ENCODE measurements at places on chromosomes 2 and 18.

GRCh38 chr18:12342661-12343060 lies 34.4 kb downstream of the AFG3L2 start:
- no peak for DNase-seq

- no peak for DNase-seq
Measured at GRCh38 chr2:151614606-151615306, 119.5 kb downstream of the NEB start.

- DNase-seq = no peak
Measured at GRCh38 chr2:210524533-210524932, 31.9 kb upstream of the CPS1 start.

DNA sequence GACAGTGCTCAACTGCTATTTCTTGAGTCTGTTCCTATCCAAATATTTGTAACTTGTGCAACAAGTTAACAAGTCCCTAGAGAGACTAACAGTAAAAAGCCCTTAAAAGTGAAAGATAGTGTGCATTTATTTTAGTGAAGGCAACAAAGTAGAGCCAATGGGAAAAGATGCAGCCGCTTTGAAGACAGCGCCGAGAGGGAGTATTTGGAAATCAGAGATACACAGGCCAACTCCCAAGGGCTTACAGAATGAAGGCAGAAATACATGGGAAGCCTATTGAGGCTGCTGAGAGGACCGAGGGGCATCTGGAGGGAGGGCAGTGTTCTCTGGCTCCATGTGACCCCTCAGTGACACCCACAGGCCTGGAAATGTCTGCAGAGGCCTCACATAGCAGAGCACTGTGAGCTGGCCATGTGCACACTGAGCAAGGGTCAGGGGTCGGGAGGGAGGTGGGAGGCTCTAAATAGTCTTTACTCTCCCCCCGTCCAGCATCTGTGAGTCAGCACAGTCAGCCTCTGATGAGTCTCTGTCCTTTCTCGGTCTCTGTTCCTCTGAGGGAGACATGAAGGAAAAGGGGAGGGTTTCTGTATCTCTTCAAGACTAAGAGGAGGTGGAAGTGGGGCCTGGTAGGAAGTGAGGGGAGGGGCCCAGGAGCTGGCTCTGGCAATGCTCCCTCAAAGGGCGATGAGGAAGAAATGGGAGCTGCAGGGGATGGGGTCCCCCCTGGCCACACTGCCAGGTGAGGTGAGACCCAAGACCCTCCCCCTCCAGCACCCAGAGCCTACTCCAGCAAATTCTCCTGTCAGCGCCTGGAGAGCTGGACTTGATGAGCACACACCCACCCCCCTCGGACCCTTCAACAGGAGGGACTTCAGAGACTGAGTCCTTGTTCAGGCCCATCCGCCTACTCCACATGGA lies 133.6 kb downstream of the SP3 start:
- DNase-seq = peak; percentile 11

- DNase-seq = no peak
Measured at GRCh38 chr18:78797499-78797898, 182.1 kb upstream of the SALL3 start.

DNA sequence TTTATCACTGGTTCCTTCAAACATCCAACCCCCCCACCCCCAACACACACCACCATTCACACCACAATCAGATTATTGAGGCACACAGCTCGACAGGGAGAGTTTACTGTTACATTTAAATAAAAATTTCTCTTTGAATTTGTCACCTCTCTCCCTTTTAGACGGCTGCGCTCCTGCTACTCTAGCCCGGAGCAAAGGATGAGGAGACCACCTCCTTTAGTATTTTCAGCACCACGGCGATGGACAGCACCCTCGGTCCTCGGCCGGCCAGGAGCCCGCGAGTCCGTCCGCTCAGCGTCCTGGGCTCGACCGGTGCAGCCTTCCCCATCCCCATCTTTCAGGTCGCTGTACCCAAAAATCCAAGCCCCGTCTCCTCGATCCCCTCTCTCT lies 892 bp downstream of the CELF4 start:
- DNase-seq = peak; percentile 60

DNA sequence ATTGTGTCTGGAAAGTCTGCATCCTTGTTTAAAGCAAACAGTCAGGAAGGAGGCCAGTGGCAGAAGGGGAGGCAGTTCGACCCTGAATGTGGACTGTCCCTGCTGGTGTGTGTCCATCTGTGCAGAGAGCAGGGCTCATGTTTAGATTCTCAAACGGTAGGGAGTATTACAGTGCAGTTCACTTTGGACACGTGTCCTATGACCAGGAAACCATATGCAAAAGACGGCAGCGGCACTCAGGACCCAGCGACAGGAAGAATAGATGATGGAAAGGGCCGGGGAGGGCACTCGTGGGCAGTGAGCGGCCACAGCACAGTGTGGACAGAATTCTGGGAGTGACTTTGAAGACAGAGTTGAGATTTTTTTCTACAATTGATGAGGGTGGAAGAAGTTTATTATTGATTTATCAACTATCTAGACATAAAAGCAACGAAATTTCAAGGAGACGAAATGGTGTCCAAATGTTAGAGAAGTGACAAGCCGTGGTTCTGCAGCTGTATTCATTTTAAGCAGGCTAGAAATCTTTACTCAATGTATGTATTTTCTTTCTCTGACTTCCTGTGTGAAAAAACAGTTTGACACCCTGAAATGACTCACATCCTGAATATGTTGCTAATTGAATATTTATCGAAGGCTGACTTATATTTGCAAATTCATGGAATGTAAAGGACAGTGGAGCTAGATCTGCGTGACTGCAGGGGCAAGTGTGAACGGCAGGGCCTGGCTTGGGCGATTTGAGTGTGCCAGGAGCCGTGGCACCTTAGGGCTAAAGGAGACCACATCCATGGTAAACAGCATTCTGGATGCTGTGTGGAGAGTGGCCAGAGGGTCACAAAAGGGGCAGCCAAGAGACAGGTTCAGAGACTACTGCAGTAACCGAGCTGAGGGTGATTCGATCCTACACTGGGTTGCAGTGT lies 214.2 kb downstream of the PTGR3 start:
- DNase-seq = no peak

GRCh38 chr2:8472545-8473323 lies 209.1 kb upstream of the ID2 start:
- DNase-seq = no peak

- DNase-seq = no peak
Measured at GRCh38 chr18:11969904-11970835, 11.1 kb upstream of the IMPA2 start.

GRCh38 chr2:211347328-211347727 lies 790.9 kb downstream of the CPS1 start:
- DNase-seq = no peak

GRCh38 chr18:11156978-11157377 lies 7.6 kb upstream of the PIEZO2 start:
- DNase-seq = no peak

- DNase-seq = peak; percentile 11
Measured at GRCh38 chr2:135257383-135258090, 205.4 kb downstream of the RAB3GAP1 start.

- no peak for DNase-seq
Measured at GRCh38 chr2:40123326-40123725, 328.6 kb downstream of the SLC8A1 start.

GRCh38 chr18:741931-742512 lies 29.6 kb upstream of the ENOSF1 start:
- DNase-seq = peak; percentile 48

GRCh38 chr2:149160701-149161217 lies 122.3 kb downstream of the LYPD6B start:
- DNase-seq = no peak

GRCh38 chr18:21660078-21660477 lies 44.5 kb downstream of the ABHD3 start:
- DNase-seq = no peak
